ENCODE measurements at places on chromosomes 2 and 18. TPM values are rescaled to one million over a fixed set of nuclear protein-coding genes. Genes with fewer than 3 reads are reported as not detected.

PTPRM gene
- 45.4 TPM for total RNA-seq

NOSTRIN gene
- total RNA-seq: 3.9 TPM

CCDC85A gene
- total RNA-seq: 38.8 TPM

STPG4 gene
- total RNA-seq: 0.78 TPM

TLX2 gene
- not detected for total RNA-seq

GLI2 gene
- 2.8 TPM for total RNA-seq

BUB1 gene
- total RNA-seq: 7.8 TPM

KIF1A gene
- 219 TPM for total RNA-seq

RTKN gene
- 6.7 TPM for total RNA-seq

APOB gene
- total RNA-seq: 0.62 TPM

TCF23 gene
- not detected for total RNA-seq

LRRC30 gene
- total RNA-seq: not detected

GPBAR1 gene
- not detected for total RNA-seq

REG3A gene
- total RNA-seq: not detected

DCDC2C gene
- total RNA-seq: 0.62 TPM

ANKRD30B gene
- total RNA-seq: 0.16 TPM

AFF3 gene
- total RNA-seq: 105 TPM

IL36RN gene
- total RNA-seq: not detected

KIAA2012 gene
- total RNA-seq: 0.47 TPM

TNS1 gene
- 3.1 TPM for total RNA-seq

IRS1 gene
- total RNA-seq: 13.9 TPM

SATB2 gene
- total RNA-seq: 532 TPM

DNAJC5G gene
- not detected for total RNA-seq

ABCG8 gene
- total RNA-seq: 0.31 TPM

C2orf92 gene
- total RNA-seq: 3.6 TPM

OTOS gene
- 0.94 TPM for total RNA-seq

LYG2 gene
- total RNA-seq: not detected

PRSS56 gene
- not detected for total RNA-seq

FAM124B gene
- total RNA-seq: 7.8 TPM

TXNDC2 gene
- not detected for total RNA-seq

ST8SIA5 gene
- 10.8 TPM for total RNA-seq
